ENCODE measurements at places on chromosomes 6 and 20. TPM values are rescaled to one million over a fixed set of nuclear protein-coding genes. Genes with fewer than 3 reads are reported as not detected.

GRCh38 chr6:144935181-144935580, 650.0 kb downstream of the UTRN start:
- no peak overlapping the region for H3K27ac ChIP-seq
- H3K27me3 ChIP-seq, result no peaks in the 10 kb centered on the region
- DNase-seq, result no peak
- no peaks in the 10 kb centered on the region for H3K4me1 ChIP-seq
- no peak overlapping the region for H3K4me3 ChIP-seq

GRCh38 chr20:56974499-56975250, 291.8 kb downstream of the BMP7 start:
- H3K27ac ChIP-seq, result no peak overlapping the region
- 0 out of 2 replicates have a peak, but pooled peaks cover 5% of the 10 kb centered on the region for H3K27me3 ChIP-seq
- peaks cover 37% of the 10 kb centered on the region for H3K4me1 ChIP-seq
- H3K4me3 ChIP-seq, result peak overlapping the region; percentile 38

The PEDS1 gene
- total RNA-seq, result 43.6 TPM

The NEURL2 gene
- 10.9 TPM for total RNA-seq

DNA sequence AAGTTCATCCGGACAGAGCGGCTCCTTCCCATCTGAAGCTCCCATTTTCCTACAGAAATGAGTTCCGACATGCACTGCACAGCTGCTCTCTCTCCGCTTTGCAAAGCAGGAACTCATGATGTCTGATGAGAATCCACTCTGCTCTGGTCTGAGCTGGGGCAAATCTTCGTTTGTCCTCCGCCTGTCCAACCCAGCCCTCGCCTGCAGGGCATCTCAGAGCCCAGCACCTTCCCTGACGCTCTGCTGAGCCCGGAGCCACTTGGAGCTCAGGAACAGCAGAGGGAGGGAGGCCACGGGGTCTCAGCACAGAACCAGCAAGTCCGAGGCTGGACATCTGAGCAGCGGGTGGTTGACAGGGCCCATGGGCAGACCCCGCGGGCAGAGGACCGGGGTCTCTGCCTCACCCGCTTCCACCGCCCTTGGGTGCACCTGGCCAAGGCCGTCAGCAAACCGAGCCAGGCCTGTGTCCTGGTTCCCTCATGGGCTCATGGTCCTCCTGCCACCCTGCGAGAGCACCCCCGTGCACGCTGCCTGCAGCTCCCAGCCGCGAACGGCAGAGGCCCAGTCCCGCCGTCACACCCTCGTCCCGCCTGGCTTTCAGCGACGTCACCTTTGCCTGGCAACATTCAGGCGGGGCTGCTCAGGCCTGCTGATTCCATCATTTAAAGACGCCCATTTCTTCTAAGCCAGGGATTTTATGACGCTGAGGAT, 78.5 kb upstream of the BHLHE23 start:
- no peak for DNase-seq
- H3K27ac ChIP-seq, result no peak overlapping the region

GRCh38 chr6:162713974-162714780, 13.4 kb downstream of the PRKN start:
- peak overlapping the region; percentile 18 for H3K27ac ChIP-seq
- H3K36me3 ChIP-seq, result 0 out of 2 replicates have a peak, but pooled peaks cover 2% of the 10 kb centered on the region
- no peak overlapping the region for H3K4me3 ChIP-seq
- peaks cover 19% of the 10 kb centered on the region for H3K4me1 ChIP-seq

The MTFR2 gene
- total RNA-seq, result 7.4 TPM

DNA sequence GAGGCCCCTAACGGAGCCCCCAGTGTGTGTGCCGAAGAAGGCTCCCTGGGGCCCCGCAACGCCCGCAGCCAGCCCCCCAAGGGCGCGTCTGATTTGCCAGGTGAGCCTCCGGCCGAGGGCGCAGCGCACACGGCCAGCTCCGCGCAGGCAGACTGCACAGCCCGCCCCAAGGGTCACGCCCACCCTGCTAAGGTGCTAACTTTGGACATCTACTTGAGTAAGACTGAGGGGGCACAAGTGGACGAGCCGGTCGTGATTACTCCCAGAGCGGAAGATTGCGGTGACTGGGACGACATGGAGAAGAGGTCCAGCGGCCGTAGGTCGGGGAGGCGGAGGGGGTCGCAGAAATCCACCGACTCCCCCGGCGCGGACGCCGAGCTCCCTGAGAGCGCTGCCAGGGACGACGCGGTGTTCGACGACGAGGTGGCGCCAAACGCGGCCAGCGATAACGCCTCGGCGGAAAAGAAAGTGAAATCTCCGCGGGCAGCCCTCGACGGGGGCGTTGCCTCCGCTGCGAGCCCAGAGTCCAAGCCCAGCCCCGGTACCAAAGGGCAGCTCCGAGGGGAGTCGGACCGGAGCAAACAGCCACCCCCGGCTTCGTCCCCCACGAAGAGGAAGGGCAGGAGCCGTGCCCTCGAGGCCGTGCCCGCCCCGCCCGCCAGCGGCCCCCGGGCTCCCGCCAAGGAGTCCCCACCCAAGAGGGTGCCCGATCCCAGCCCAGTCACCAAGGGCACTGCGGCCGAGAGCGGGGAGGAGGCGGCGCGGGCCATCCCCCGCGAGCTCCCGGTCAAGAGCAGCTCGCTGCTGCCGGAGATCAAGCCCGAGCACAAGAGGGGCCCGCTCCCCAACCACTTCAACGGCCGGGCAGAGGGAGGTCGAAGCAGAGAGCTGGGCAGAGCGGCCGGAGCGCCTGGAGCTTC, 117.0 kb downstream of the RTN4IP1 start:
- H3K4me3 ChIP-seq, result peak overlapping the region; percentile 84
- no peak overlapping the region for H3K27ac ChIP-seq
- peak; percentile 80 for DNase-seq
- H3K36me3 ChIP-seq, result no peaks in the 10 kb centered on the region
- H3K27me3 ChIP-seq, result peaks cover 76% of the 10 kb centered on the region

DNA sequence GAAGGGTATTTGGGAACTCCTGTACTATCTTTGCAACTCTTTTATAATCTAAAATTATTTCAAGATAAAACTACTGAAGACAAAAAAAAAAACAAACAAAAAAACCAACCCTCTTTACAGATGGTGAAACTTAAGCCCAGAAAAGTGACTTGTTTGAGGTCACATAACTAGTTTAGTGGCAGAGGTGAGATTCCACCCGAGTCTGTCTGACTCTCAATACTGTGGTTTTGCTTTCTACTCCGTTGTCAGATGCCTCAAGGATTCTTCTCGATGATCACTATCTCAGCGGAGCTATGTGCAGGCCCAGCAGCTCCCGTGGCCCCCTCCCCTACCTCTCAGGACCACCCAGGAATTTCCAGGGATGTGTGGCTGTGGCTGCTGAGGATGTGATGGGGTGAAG, 36.1 kb upstream of the KCNB1 start:
- no peaks in the 10 kb centered on the region for H3K36me3 ChIP-seq
- DNase-seq, result no peak
- no peak overlapping the region for H3K4me3 ChIP-seq

DNA sequence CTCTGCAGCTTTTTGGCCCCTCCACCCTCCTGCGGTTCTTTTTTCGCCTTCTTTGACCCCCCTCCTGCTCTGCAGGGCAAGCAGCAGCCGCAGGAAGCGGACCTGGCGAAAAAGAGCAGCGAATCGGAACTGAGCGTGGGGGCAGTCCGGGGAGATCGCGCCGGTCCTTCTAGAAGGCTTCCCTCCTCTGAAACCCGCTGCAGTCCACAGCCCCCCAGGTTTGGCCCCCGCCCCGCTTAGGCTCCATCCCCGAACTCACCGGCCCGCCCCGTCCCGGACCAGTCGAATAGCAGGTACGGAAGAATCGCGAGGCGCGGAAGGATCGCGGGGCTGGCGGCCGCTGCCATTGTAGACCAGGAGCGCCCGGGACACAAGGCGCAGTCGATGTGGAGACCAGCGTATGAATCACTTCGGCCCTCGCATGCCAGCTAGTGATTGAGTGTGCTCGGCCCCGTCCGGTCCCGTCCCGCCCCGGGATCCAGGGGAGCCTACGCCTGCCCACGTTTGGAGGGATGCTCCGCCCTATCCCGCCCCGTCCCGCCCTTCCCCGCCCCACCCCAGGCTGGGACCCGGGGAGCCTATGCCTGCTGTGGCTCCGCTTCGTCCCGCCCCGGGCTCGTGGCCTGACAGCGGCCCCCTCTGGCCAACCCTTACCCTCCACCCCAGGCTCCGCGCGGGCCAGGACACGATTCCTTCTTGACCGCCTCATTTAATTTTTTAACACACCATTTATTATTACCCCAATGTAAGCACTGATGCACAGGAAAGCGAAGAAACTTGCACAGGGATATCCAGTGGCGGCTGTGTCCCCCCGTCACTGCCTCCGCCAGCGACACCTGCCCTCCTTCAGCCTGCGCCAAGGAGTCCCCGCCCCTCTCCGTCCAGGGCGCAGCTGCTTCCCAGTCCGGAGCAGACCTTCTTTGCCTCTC, at the start of gene ULBP3:
Gene ULBP3 (minus strand): TSS at position 402 of the 929 bp plus-strand sequence. CDS start 55 bp downstream, at position 347.
- H3K4me3 ChIP-seq, result peak within 1 kb of the TSS; percentile 89
- H3K27me3 ChIP-seq, result peaks cover 23% of the 10 kb centered on the region
- no peaks in the 10 kb centered on the region for H3K36me3 ChIP-seq

The TAGAP gene
- not detected for total RNA-seq
